ENCODE measurements at places on chromosomes 2 and 18.
A peak's percentile ranks its signal among the peaks of the same experiment; 100 is the strongest.

DNA sequence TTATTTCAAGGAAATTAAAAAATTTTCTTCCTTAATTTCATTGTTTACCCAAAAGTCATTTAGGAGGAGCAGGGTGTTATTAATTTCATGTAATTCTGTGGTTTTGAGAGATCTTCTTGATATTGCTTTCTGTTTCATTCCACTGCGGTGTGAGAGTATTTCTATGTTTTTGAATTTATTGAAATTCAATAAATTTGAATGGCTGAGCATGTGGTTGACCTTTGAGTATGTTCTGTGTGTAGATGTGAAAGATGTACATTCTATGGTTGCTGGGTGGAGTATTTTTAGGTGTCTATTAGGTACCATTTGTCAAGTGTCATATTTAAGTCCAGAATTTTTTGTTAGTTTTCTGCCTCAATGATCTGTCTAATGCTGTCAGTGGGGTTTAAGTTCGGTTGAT lies 39.4 kb upstream of the LANCL1 start:
- DNase-seq = no peak

GRCh38 chr2:138455275-138455674 lies 46.3 kb upstream of the SPOPL start:
- no peak for DNase-seq

GRCh38 chr2:10971888-10972260 lies 60.1 kb downstream of the KCNF1 start:
- DNase-seq = no peak

DNA sequence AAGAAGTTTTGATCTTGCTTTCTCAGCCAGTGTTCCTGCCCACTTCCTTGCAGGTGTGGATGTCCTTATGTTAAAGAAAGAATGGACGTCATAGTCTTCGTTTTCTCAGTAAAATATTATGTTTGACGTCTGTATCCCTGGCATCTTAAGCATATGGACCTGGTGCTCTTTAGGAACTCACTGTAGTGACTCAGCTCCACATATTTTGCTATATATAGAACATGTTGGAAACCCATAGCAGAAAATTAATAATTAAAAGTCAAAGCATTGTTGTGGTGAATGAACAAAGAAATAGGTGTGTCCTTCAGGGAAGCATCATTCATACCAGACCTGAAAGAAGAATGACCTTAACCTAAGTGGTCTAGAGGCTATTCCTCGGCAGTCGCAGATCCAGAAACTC lies 196.1 kb downstream of the MCFD2 start:
- no peak for DNase-seq

DNA sequence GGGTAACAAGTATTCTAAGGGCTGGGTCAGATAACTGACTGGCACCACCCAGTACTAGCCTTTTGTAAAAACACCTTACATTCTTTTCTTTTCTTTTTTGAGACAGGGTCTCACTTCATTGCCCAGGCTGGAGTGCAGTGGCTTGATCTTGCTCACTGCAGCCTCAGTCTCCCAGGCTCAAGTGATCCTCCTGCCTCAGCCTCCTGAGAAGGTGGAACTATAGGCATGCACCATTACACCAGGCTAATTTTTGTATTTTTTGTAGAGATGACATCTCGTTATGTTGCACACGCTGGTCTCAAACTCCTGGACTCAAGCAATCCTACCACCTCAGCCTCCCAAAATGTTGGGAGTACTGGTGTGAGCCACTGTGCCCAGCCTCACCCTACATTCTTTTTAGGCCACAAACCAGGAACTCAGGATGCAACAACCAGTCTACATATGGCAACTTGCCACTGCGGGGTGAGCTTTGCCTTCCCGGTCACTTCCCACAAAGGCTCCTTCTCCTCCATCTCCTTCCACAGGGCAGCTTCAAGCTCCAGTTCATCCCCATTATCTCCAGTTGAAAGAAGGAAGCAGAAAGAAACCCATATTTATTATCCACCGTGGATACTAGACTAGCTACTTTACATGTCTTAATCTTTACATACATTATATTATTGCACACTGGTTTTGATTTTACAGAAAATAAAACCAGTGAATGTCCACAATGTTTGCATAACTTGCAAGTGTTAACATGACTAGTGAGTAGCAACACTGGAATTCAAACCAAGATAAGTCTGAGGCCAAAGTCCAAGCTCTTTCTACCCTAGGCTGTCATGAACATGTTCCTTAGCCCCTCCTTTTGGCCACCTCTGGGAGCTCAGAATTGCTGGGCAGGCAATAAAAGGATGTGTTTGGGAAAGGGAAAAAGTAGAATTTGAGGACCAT lies 23.7 kb upstream of the AP1S3 start:
- no peak for DNase-seq

DNA sequence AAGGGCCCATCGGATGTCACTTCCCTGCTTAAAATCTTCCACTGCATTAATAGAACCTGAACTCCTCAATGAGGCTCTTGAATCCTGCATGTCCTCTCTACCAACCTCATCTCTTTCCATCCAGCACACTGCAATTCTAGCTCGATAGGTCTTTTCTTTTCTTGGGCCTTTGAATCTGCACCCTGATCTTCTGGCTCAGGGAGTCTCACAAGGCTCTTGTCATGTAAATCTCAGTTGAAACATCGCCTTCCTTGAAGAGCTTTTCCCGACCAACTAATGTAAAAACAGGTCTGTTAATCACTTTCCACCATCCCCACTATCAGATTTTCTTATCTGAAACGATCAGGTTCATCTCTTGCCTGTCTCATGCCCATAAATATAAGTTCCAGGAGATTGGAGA lies 120.5 kb downstream of the MYO5B start:
- no peak for DNase-seq

GRCh38 chr2:158179660-158180059 lies 78.0 kb downstream of the UPP2 start:
- DNase-seq = peak; percentile 17

GRCh38 chr2:120708944-120709607 lies 26.6 kb upstream of the GLI2 start:
- DNase-seq = no peak

DNA sequence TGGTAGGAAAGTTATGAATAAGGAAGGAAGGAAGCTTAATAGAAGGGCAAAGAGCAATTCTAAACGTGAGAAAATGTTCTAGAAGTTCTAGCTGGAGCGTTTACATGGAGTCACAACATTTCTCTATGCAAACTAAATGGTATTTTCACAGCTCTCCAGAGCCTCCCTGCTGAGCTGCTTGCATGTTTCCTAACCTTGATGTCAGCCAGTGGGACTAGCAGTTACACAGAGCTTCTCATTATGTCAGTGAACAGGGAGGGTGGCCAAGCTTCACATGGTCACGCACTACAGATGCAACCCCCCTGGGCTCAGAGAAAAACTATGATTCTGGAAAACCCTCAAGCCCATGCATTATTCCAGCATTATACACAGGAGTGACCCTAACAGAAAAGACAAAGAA lies 153.4 kb upstream of the CCDC150 start:
- DNase-seq = no peak

DNA sequence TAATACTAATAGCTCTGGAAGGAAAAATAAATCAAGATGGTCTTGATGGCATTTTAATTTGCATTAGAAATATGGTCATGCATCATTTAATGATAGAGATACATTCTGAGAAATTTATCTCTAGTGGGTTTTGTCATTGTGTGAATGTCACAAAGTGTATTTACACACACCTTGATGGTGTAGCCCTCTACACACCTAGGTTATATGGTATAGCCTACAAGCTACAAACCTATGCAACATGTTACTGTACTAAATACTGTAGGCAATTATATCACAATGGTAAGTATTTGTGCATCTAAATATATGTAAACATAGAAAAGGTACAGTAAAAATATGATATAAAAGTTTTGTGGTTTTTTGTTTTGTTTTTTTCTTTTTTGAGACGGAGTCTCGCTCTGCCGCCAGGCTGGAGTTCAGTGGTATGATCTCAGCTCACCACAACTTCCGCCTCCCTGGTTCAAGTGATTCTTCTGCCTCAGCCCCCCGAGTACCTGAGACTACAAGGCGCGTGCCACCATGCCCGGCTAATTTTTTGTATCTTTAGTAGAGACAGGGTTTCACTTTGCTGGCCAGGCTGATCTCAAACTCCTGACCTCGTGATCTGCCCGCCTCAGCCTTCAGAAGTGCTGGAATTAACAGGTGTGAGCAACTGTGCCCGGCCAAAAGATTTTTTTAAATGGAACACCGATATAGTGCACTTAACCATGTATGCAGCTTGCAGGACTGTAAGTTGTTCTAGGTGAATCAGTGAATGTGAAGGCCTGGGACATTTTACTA lies 83.7 kb upstream of the UBXN4 start:
- no peak for DNase-seq

DNA sequence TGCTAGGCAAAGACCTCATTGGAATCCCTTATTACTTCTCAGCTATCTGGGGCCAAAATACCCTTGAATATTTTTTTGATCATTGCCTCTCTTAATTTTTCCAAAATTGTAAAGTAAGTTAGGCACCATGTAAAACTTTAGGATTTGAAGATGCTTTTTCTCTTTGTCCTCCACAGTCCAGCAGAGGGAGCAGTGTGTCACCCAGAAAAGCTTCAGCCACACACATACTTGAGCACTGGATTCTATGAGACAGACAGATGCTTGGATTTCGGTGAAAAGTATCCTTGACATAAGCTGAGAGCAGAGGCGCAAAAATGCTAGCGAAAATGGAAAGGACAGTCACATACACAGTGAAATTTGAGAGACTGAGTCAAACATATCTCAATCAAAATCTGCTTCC lies 74.7 kb upstream of the KCNJ3 start:
- peak; percentile 78 for DNase-seq

- no peak for DNase-seq
Measured at GRCh38 chr18:48477348-48477747, 61.5 kb upstream of the CTIF start.

- no peak for DNase-seq
Measured at GRCh38 chr2:68190991-68191731, 33.5 kb downstream of the PNO1 start.

GRCh38 chr18:79988071-79988450 lies 302 bp downstream of the TXNL4A start:
- DNase-seq = peak; percentile 28

- no peak for DNase-seq
Measured at GRCh38 chr2:146312899-146313298, 1531.9 kb upstream of the ACVR2A start.

GRCh38 chr2:152227969-152228592 lies 52.5 kb upstream of the STAM2 start:
- no peak for DNase-seq

DNA sequence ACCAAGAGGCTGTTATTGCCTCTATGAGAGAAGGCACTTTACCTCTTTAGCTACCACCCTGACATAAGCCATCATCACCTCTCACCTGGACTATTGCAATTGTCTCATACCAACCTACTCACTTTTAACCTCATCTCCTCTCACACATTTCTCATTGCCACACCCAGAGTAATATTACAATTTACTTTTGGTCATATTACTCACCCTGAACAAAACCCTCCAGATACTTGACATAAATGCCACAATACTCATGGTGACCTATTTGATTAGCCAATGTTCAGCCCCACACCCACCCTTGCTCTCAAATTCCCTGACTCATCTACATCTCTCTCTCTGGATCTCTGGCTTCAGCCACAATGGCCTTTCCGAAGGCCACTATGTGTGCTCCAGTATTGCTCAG lies 90.9 kb upstream of the CDH7 start:
- DNase-seq = no peak

DNA sequence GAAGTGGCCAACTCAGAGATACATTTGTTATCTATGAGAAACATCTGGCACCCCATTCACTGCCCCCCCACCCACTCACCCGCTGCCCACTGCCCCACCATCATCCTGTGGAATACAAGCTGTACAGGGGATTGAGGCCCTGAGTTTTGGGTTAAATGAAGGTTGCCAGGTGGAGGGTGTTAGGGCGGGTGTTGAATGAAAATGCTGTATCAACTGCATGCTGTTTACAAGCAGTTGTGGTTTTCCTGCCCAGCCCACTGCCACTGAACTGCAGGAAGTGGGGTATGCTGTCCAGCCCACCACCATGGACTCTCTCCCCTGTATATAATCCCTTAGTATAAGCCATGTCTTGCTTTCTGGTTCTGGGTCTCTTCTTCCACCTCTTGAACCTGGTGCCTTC lies 481.9 kb downstream of the METTL4 start:
- DNase-seq = no peak

DNA sequence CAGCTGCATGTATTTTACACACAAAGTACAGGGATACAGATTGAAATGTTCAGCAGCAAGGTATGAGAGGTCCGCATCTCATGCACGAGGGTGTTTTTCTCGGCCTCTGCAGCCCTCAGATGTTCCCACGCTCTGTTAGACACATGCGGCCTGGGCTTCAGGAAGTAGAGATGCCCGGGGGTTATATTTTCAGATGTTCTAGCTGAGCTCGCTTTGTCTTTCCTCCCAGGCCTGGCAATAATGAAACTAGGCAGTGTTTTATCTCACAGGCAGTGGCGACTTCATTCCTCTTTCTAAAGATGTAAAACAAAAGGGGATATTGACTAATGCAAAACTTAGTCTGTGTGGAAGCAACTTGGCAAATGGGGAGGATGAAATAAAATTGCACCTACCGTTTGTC lies 190.7 kb downstream of the GBX2 start:
- DNase-seq = no peak

- DNase-seq = no peak
Measured at GRCh38 chr2:225022188-225022587, 20.1 kb downstream of the DOCK10 start.

DNA sequence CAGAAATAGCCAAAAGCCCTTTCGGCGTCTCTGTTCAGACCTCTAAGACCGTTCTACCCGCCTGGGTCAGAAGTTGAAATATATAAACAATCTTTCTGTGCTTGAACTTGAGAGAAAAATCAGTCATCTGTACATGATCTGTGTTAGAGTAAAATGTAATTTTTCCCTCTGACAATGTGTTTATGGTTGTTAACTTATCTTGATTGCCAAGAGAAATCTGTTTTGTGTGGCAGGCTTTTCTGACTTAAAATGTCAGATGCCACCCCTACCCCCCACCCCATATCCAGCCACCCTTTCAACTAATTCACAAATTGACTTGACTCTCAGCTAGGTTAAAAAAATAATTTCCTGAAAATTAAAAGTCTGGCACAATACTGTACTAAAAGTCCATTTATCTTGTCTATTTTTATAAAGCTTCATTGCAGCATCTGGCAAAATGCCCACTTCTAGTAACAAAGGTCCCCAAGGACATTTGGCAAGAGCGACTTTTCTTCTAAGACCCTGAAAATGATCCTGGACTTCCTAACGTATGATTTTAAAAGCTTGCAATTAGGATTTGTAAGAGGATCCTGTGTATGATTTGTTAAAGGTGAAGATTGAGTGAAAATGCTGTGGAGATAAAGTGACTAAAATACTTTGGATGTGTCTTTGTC lies 304.2 kb downstream of the EPHA4 start:
- peak; percentile 81 for DNase-seq

Measured in NCI-H2227 treated with DMSO at 0.1 percent for 48 hours (cell line).